ENCODE measurements at places on chromosomes 2 and 18.

DNA sequence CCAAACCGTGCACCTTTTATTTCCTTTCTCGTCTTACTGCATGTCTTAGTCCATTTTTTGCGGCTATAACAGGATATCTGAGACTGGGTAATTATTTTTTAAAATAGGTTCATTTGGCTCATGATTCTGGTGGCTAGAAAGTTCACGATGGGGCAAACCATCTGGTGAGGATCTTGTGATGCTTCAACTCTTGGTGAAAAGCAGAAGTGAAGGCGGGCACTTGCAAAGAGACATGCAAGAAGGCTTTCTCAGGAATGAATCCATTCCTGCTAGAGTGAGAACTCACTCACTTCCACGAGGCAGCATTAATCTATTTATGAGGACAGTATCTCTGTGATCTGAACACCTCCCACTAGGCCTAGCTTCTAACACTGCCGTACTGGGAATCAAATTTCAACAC lies 327.1 kb upstream of the RBMS1 start:
- DNase-seq: no peak

GRCh38 chr2:23756593-23757292 lies 170.2 kb downstream of the ATAD2B start:
- no peak for DNase-seq

DNA sequence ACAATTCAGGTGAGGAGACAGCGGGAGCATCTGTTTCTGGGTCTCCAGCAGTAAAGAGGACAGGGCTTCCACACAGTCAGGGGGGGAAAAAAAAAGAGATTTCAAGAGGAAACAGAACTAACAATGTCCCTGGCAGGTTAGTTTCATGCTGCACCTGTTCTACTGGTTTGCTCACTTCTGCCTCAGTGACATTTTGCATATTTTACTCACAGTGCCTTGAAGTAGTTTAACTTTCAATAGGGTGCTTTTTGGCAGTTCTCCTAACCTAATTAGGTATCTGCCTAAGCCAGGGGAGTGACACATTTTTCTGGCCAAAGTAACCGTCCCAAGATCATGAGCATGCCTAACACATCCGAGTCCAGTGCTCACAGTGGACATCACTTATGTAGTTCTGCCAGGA lies 109.0 kb upstream of the ALK start:
- no peak for DNase-seq

DNA sequence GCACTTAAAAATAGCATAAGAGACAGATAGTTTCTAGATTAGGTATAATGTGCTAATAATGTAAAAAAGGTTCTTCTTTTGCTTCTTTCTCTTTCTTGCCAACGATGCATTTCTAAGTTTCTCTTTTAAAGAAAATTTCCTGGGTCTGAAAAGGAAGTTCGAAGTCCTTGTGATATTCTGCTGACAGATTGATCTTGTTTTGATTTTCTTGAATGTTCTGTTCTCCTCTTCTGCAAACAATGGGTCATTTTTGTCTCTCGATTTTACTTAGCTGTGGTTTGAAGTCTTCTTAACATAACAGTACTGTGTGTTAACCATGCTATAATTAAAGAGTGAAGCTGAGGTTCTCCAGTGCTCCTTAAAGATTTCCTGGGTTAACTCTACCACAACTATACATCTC lies 61.1 kb upstream of the ACYP2 start:
- no peak for DNase-seq

DNA sequence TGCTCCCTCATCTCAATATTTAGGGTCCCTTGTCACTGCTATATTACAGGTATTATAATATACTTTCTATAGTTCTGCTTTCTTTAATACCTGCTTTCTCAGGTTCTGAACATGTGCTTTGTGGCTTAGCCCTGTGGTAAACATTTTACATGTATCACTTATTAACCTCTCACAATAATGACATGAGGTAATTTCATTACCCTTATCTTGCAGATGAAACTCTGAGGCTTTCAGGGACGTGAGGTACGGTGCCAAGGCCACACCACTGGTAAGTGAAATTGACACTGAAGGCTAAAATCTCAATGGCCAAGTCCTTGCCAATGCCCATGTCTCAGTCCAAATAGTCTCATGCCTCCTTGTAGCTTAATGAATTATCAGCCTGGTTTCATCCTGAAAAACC lies 21.7 kb downstream of the LINC00305 start:
- DNase-seq: no peak

- DNase-seq: no peak
These were observed 25.1 kb upstream of the EMILIN2 start for GRCh38 chr18:2821695-2822094.

DNA sequence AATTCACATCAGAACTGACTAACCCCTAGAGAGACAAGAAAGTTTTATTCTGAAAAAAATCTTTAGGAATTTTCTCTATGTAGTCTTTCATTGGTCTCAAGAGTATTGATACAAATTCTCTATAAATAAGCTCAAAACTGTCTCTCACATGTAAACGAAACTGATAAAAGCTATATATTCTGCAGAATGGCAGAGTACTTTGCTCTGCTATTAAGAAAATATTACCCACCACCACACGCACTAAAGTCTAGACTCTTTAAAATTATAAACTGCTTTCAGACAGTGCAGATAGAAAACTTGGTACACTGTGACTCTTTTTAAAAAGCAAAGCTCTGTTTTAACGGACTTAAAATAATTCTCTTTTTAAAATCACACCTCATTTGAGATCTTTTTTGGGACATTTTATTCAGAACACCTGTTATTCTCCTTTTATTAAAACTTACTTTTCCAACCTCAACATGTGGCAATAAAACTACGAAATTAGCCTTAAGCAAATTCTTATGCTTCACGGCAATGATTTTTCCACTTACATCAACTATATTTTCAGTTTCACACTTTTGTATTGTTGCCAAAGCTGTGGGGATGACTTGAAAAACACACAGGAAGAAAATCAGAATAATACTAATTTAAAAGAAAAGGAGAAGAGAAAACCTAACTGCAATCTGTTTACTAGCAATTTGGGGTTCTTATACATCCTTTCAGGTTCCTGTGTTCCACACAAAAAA lies 58.0 kb downstream of the CCDC88A start:
- DNase-seq: no peak
